ENCODE measurements at places on chromosomes 3 and 15.

DNA sequence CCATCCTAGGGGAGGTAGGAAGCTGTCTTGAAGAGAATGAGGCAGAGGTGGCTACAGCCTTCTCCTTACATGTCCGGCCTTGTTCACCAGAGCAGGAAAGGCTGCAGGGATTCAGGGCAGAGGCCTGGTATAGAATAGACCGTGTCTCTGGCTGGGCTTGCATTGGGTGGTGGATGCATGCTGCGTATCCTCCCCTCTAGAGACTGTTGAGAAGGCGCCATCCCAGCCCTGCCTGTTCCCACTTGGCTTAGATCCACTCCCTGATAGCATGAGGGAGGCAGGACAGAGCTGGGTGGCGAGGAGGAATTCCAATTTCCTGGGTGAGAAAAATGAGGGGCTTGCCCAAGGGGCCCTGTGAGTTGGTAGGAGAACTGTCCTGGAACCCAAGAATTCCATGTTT, 57.5 kb downstream of the CORO2B start:
- DNase-seq, result no peak

- no peak for DNase-seq
Observed at GRCh38 chr3:120459196-120459595, 8.4 kb upstream of the FSTL1 start.

DNA sequence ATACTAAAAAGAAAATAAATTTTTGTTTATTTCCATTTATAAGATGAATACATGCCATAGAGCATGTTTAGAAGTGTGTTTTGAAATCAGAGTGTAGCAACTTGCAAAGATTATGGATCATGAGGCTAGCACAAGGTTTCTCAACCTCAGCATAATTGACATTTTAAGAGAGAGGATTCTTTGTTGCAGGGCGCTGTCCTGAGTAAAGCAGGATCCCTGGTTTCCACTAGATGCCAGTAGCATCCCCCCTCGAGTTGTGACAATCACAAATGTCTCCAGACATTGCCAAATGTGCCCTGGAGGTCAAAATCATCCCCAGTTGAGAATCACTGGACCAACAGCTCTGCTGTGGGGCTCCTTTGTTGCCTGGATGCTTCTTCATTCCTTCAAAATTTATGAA, 128.5 kb upstream of the RBMS3 start:
- DNase-seq, result no peak

DNA sequence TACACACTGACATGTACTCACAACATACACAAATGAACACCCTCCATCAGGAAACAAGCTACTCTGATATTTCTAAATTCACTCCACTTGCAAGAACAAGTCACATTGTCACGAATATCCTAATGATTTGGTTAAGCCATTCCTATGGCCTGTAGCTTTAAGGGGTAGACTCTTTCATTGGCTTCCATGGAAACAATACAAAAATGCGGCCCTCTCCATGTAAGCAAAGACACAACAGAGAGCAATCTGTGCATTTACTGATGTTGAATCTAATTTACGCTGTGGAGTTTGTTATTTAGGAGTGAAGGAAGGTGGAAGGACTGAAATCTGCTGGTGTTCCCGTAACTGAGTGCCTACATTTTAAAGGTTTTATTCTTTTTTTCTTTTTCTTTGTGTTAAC, 114.5 kb downstream of the FMN1 start:
- no peak for DNase-seq

GRCh38 chr3:152352554-152352953, 83.8 kb downstream of the MBNL1 start:
- no peak for DNase-seq

DNA sequence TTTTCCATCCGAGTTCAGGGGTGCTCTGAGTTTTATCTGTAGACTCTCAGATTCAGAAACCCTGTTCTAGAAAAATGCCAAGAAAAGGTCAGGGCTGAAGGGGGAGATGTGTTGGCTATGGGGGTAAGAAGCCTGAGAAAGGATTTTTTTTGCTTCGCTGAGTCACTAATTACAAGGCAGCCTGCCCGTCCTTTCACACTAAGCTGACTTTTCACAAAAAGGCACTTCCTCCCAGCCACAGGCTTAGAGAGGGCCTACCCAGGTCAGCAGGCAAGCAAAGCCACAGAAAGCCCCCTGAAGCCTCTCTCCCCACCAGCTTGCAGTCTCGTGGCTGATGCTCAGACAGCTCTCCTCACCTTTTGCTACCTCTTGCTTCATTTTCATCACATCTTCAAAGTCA, 192.6 kb upstream of the PRICKLE2 start:
- DNase-seq, result no peak

GRCh38 chr3:124700880-124701684, 29.2 kb upstream of the UMPS start:
- no peak for DNase-seq
